MM.1S (cell line): ENCODE measurements at places on chromosomes 16 and 17.

- DNase-seq, result no peak
Observed at GRCh38 chr17:280216-280615, 72.4 kb downstream of the RPH3AL start.

GRCh38 chr16:13845232-13845631 lies 74.7 kb upstream of the ERCC4 start:
- DNase-seq, result no peak

DNA sequence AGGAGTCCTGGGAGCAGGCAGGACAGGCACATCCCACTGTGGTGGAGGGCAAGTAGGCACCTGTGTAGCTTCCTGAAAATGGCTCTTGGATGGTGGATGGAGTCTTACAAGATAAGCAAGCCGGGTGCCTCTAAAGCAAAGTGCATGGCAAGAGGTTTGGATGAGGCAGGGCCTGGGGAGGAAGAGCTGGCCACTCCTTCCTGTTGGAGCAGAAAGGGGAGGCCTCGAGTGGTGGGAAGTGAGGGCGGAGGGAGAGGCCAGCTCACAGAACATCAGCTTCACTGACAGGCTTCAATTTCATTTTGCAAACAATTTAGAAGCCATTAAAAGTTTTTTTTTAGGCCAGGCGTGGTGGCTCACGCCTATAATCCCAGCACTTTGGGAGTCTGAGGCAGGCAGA lies 31.0 kb downstream of the CD300A start:
- DNase-seq, result no peak

GRCh38 chr17:7611635-7612293 lies 2.9 kb downstream of the FXR2 start:
- DNase-seq, result no peak

- DNase-seq, result no peak
Observed at GRCh38 chr17:7955414-7956227, 23.6 kb downstream of the CNTROB start.

GRCh38 chr17:46794318-46794717 lies 24.2 kb downstream of the WNT3 start:
- DNase-seq, result no peak

DNA sequence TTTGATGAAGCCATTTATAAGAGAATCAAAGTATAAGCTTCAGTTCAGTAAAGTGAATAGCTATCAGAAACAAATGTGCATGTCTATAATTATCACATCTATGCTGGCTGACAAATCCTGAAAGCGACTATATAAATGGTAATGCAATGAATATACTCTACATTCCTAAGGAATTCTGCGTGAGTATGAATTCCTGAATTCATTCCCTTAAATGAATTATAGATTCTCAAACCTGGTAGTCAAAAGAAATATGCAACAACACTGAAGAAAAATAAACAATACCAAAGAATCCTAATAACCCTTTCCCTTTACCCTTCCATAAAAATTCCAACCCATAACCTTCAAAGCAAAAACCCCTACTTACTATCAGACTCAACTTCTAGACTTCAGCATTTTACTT lies 416.6 kb upstream of the PMFBP1 start:
- no peak for DNase-seq

- DNase-seq, result no peak
Observed at GRCh38 chr17:40551879-40552768, 13.1 kb downstream of the CCR7 start.

DNA sequence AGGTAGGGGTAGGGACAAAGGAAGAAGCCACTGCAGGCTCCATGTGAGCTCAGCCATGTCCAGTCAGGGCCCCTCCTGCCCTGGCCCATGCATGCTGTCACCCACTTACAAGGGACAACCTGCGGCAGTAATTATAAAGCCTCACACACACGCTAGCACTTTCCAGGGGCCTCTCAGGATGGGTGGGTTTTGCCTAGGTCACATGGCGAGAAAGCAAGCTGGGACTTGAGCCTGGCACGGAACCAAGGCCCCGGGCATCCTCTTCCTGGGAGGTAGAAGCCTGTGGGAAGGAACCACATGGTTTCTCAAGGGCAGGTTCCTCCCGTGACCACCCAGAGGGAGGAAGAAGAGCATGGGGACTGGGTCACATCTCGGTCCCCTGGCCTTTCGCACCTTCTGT lies 7.0 kb downstream of the ZNF319 start:
- no peak for DNase-seq

DNA sequence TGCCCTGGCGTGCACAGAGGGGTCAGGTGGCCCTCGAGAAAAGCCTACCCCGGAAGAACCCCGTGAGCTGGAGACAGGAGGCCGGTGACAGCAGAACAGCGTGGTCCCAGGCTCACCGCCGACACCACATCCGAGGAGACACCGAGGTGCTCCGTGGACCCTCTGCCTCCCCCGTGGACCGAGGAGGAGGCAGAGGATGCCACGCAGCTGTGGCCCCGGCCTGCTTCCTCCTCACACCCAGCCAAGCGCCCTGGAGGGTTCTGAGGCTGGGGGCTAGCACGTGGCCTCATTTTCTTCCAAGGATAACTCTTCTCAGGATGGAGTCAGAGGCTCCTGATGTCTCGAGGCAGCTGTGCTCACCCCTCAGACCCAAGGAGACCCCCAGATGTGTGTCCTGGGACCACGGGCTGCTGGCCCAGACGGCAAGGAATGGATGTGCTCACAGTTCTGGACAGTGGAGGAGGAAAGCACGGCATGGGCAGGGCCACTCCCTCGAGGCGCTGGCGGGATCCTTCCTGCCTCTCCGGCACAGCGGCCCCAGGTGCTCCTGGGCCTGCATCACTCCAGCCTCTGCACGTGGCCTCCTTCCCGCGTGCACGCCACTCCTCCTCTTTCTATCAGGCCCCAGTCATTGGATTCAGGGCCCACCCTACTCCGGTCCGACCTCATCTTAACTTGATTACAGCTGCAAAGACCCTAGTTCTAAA lies 4.4 kb upstream of the PVALEF start:
- no peak for DNase-seq

DNA sequence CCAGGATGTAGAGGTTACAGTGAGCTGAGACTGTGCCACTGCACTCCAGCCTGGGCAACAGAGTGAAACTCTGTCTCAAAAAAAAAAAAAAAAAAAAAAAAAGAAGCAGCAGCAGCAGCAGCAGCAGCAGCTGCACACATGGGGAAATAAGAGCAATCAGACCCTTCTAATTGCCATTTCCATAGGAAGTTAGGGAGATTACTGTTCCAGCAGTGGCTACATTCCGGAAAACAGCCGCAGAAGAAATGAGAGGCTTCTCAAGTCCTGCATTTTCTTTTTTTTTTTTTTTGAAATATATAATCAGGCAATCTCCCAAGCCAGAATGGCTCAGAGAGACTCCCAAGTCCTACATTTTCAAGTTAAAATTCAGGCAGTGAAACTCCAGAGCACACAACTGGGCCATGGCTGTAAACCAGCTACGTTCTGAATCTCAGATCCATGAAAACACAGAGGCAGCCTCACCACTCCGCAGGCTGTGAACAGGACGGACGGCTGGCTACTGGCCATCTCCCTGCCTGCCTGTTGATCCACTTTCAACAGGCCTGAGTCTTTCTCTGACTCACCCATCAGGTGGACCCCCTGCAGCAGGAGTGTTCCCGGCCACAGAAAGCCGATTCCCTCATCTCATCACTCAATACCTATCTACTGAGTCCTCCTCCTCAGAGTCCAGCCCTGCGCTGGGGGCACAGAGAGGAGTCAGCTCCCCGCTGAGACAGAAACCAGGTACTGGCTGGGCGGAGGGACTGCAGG lies 15.0 kb downstream of the TRPV1 start:
- no peak for DNase-seq

DNA sequence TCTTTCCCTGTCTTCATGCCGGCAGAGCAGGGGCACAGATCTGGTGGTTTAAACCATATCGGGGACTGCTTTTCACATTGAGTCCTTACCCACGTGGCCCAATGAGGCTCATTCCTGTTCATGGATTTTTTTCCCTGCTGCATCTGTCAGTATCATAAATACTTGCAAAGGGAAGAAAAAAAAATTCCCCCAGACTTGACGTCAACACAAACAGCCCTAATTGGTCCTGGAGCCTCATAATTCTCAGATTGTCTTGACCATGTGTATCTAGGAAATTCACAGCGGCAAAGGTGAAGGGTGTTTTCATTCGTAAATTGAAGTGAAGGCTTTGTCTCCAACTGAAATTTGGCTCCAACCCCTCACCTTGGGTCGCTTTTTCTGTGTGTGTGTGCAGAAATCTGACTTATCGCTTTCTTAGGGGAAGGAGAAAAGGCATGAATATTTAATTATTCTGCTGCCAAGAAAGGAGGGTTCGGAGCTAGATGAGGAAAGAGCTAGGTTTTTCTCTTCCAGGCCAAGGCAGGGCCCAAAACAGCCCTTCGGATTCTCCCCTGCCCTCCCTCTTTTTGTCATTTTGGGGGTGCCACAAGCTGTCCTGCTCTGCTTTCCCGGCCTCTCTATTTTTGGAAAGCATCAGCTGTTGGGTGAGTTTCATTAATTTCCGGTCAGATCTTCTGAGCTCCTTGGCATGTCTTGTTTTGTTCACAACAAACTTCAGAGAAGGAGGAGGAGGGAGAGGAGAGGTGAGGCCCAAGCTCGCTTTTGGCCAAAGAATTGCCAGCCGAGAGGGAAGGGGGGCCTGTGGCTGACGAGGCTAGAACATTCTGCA lies 17.8 kb upstream of the CIBAR2 start:
- no peak for DNase-seq

- no peak for DNase-seq
Observed at GRCh38 chr17:9271989-9272388, 250.7 kb downstream of the NTN1 start.
